Progenitor cell of endocrine pancreas (in vitro differentiated cells): ENCODE measurements at places on chromosomes 5 and 9. TPM values are rescaled to one million over a fixed set of nuclear protein-coding genes. Genes with fewer than 3 reads are reported as not detected.

FOXD4L3 gene
- total RNA-seq = 0.36 and 0.44 TPM in 2 replicates

PLEKHG4B gene
- 56.8 and 59.5 TPM in 2 replicates for total RNA-seq

ACER2 gene
- 7.5 and 8.4 TPM in 2 replicates for total RNA-seq

F12 gene
- 4.0 and 4.7 TPM in 2 replicates for total RNA-seq

NINJ1 gene
- total RNA-seq = 38.1 and 39.5 TPM in 2 replicates

ENC1 gene
- total RNA-seq = 71.7 and 78.7 TPM in 2 replicates

FBP2 gene
- total RNA-seq = not detected in 2 replicates

ITGA2 gene
- total RNA-seq = 5.1 and 6.6 TPM in 2 replicates

PLAC8L1 gene
- total RNA-seq = 1.5 and 2.0 TPM in 2 replicates

PTGER4 gene
- total RNA-seq = 4.7 and 5.6 TPM in 2 replicates

LCN12 gene
- 14.7 and 16.2 TPM in 2 replicates for total RNA-seq

FLT4 gene
- 2.0 TPM in 2 replicates for total RNA-seq

KIF4B gene
- total RNA-seq = not detected in 2 replicates

TEX48 gene
- total RNA-seq = not detected in 2 replicates

DAB2IP gene
- total RNA-seq = 63.2 and 67.8 TPM in 2 replicates

GPR151 gene
- total RNA-seq = not detected in 2 replicates

DND1 gene
- total RNA-seq = 3.1 and 4.0 TPM in 2 replicates

OLFM1 gene
- total RNA-seq = 1.7 and 1.8 TPM in 2 replicates

RASGRF2 gene
- 0.62 and 0.69 TPM in 2 replicates for total RNA-seq

FOXD4 gene
- total RNA-seq = 0.50 and 0.58 TPM in 2 replicates

FBXW5 gene
- 77.3 and 77.7 TPM in 2 replicates for total RNA-seq

TRPM6 gene
- total RNA-seq = 0.10 and 0.20 TPM in 2 replicates

IGFBPL1 gene
- total RNA-seq = 4.7 and 5.1 TPM in 2 replicates

NUDT12 gene
- total RNA-seq = 13.0 and 14.5 TPM in 2 replicates

CCDC192 gene
- total RNA-seq = 0.60 TPM in 1 of 2 replicates, not detected in the other

FAM81B gene
- total RNA-seq = 0.42 TPM in 1 of 2 replicates, not detected in the other

PARP8 gene
- total RNA-seq = 24.1 and 26.7 TPM in 2 replicates

GZMA gene
- not detected in 2 replicates for total RNA-seq

MAN2A1 gene
- total RNA-seq = 41.9 and 45.4 TPM in 2 replicates

PAEP gene
- not detected in 2 replicates for total RNA-seq

SPINK7 gene
- not detected in 2 replicates for total RNA-seq

SHISAL2B gene
- 0.51 TPM in 1 of 2 replicates, not detected in the other for total RNA-seq

CCDC183 gene
- 9.0 and 9.5 TPM in 2 replicates for total RNA-seq

IFNA21 gene
- total RNA-seq = not detected in 2 replicates

STC2 gene
- 12.2 and 20.2 TPM in 2 replicates for total RNA-seq

PCDHGA10 gene
- total RNA-seq = 14.3 and 14.6 TPM in 2 replicates

CA9 gene
- total RNA-seq = 0.31 and 0.49 TPM in 2 replicates

FGFR4 gene
- 244 and 258 TPM in 2 replicates for total RNA-seq

LNPEP gene
- 24.2 and 25.6 TPM in 2 replicates for total RNA-seq

FOXD1 gene
- total RNA-seq = 0.19 and 0.29 TPM in 2 replicates

ADCY2 gene
- total RNA-seq = 4.5 and 8.7 TPM in 2 replicates

SLC36A3 gene
- total RNA-seq = not detected in 2 replicates

BRINP1 gene
- total RNA-seq = 0.79 and 1.1 TPM in 2 replicates

OBP2B gene
- not detected in 2 replicates for total RNA-seq

EGFL7 gene
- 13.5 and 16.3 TPM in 2 replicates for total RNA-seq

NFIB gene
- total RNA-seq = 15.3 and 15.5 TPM in 2 replicates

BRD9 gene
- total RNA-seq = 69.0 and 69.2 TPM in 2 replicates

FBP1 gene
- 4.6 and 6.0 TPM in 2 replicates for total RNA-seq
